ENCODE measurements at places on chromosomes 1 and 21. TPM values are rescaled to one million over a fixed set of nuclear protein-coding genes. Genes with fewer than 3 reads are reported as not detected.

Gene CDA
- 217 TPM for polyA plus RNA-seq

Gene OR10Z1
- polyA plus RNA-seq = not detected

Gene UBE2U
- polyA plus RNA-seq = not detected

Gene TACSTD2
- 4.7 TPM for polyA plus RNA-seq

- peaks cover 12% of the 10 kb centered on the region for H3K27me3 ChIP-seq
- H3K4me3 ChIP-seq = no peak overlapping the region
- H3K4me1 ChIP-seq = no peaks in the 10 kb centered on the region
- H3K36me3 ChIP-seq = no peaks in the 10 kb centered on the region
These were observed 61.9 kb downstream of the UBE2T start for GRCh38 chr1:202279806-202280205.

DNA sequence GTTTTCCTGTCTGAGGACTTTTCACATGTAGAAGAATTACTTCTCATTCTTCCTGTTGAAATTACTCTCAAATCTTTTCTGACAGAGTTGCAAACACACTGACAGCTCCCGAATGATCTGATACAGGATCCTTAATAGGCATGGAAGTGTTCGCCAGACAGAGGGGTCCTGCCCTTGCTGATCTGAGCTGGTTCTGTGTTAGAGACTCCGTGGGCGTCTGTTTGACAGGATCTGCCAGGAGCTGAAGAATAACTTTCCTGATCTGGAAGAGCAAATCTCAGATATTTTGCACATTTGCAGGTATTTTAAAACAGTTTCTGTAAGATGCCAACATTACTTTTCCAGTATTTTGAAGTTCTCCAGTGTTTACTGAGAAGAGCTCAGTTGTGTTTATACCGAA lies 202.3 kb downstream of the DYRK1A start:
- no peak for DNase-seq
- H3K27ac ChIP-seq = no peak overlapping the region

DNA sequence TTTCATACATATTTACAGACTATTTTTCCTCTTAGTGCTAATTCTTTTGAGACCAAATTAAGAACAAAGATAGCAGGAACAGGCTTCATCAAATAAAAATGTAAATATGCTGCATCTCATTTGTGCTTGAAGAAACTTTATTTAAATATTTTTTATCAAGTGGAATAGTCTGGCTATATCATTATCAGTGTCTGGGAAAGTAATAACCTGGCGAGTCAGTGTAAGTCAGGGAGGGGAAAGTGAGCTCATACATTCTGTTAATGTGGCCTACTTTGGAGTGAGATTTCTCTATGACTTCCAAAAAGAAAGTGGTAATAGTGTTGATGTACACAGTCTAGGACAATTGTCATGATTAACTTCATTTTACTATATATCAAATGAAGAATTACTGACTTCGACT lies 1045.1 kb downstream of the ADGRL2 start:
- H3K27me3 ChIP-seq = no peaks in the 10 kb centered on the region
- H3K27ac ChIP-seq = no peak overlapping the region
- no peak overlapping the region for H3K4me3 ChIP-seq
- no peak for DNase-seq
- no peaks in the 10 kb centered on the region for H3K36me3 ChIP-seq

DNA sequence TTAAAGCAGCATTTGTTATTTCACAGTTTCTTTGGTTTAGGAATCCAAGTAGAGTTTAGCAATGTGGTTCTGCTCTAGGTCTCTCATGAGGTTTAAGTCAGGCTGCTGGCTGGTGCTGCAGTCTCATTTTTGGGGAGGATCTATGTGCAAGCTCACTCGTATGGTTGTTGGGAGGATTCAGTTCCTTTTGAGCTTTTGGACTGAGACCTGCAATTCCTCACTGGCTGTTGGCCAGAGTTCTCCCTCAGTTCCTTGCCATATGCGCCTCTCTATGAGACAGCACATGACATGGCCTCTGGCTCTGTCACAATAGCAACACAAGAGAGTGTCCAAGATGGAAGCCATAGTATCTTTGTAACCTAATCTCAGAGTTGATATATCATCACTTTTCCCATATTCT lies 91.0 kb downstream of the OLFML2B start:
- peaks cover 5% of the 10 kb centered on the region for H3K4me1 ChIP-seq
- H3K27me3 ChIP-seq = no peaks in the 10 kb centered on the region
- H3K36me3 ChIP-seq = peaks cover 39% of the 10 kb centered on the region
- no peak overlapping the region for H3K27ac ChIP-seq
- H3K4me3 ChIP-seq = no peak overlapping the region
- no peak for DNase-seq

- H3K36me3 ChIP-seq = no peaks in the 10 kb centered on the region
- H3K4me1 ChIP-seq = no peaks in the 10 kb centered on the region
- no peaks in the 10 kb centered on the region for H3K27me3 ChIP-seq
- H3K27ac ChIP-seq = no peak overlapping the region
- no peak for DNase-seq
- H3K4me3 ChIP-seq = no peak overlapping the region
These were observed 10.8 kb upstream of the PADI1 start for GRCh38 chr1:17194133-17194475.

GRCh38 chr1:241776911-241777310 lies 71.1 kb upstream of the EXO1 start:
- H3K4me3 ChIP-seq = no peak overlapping the region
- DNase-seq = no peak
- H3K36me3 ChIP-seq = no peaks in the 10 kb centered on the region
- peaks cover 2% of the 10 kb centered on the region for H3K27me3 ChIP-seq
- no peaks in the 10 kb centered on the region for H3K4me1 ChIP-seq
- no peak overlapping the region for H3K27ac ChIP-seq

DNA sequence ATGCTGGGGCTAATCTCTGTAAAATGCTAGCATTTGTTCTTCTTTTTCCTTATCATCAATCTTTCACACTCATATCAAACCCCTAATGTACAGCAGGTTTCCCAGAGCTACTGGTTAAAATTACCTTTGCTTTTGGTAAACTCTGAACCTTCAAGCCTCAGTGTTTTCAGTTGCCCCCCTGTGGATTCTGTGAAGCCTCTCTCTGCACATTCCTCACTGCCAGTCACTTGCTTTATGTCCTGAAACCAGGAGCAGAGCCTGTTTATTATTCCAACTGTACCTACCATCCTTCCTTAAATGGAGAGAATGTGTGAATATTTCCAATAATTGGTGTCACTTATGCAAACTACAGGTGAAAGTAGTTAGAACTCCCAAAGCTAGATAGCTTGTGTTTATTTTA lies 134.2 kb downstream of the NEK7 start:
- H3K27ac ChIP-seq = no peak overlapping the region
- H3K36me3 ChIP-seq = peaks cover 38% of the 10 kb centered on the region
- H3K27me3 ChIP-seq = no peaks in the 10 kb centered on the region
- no peaks in the 10 kb centered on the region for H3K4me1 ChIP-seq
- no peak for DNase-seq

GRCh38 chr1:36851595-36851994 lies 182.7 kb downstream of the GRIK3 start:
- no peaks in the 10 kb centered on the region for H3K27me3 ChIP-seq

- no peak for DNase-seq
- no peaks in the 10 kb centered on the region for H3K36me3 ChIP-seq
- H3K4me1 ChIP-seq = no peaks in the 10 kb centered on the region
- no peak overlapping the region for H3K27ac ChIP-seq
These were observed 27.7 kb downstream of the FBXO2 start for GRCh38 chr1:11626551-11626950.

- DNase-seq = peak; percentile 30
- no peak overlapping the region for H3K4me3 ChIP-seq
- no peak overlapping the region for H3K27ac ChIP-seq
- H3K4me1 ChIP-seq = peaks cover 8% of the 10 kb centered on the region
These were observed 20.8 kb downstream of the ATP5PO start for GRCh38 chr21:33894736-33895288.

DNA sequence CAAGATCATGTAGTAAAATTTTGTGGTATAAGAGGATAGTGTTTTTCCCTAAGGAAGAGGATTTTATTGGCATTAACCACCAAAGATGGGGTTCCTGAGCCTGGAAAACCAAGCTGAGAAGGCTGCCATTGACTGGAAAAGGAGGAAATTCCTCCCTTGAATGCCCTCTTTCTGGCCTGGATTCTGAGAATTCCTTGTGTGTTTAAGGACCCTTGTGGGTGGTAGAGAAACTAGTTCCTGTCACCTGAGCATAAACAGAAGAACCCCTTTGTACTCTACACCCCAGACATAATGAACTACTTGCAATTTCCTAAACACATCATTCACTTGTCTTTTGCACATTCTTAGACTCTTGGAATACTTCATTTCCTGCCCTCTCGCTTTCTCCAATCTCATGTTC lies 33.1 kb upstream of the CEP350 start:
- no peak overlapping the region for H3K27ac ChIP-seq
- no peak overlapping the region for H3K4me3 ChIP-seq
- H3K27me3 ChIP-seq = no peaks in the 10 kb centered on the region
- no peak for DNase-seq

DNA sequence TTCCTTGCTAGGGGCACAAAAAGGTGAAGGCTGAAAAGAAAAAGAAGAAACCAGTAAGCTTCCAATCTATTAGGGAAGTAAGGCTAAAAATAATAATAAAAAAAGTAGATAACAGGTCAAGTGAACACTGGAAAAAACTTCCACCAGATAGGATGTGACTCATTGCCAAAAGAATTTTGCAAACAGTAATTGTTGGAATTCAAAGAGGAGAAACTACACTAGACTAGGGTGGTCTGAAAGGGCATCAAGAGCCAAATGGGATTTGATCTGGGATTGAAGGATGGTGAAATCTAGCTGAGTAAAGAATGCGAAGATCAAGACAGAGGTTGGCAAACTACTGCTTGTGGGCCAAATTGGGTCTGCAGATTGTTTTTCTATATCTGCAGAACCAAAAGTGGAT lies 6.0 kb upstream of the ST6GALNAC3 start:
- no peak for DNase-seq
- no peak overlapping the region for H3K4me3 ChIP-seq
- no peaks in the 10 kb centered on the region for H3K27me3 ChIP-seq
- H3K36me3 ChIP-seq = no peaks in the 10 kb centered on the region

- peaks cover 92% of the 10 kb centered on the region for H3K27me3 ChIP-seq
- H3K4me1 ChIP-seq = peaks cover 37% of the 10 kb centered on the region
- H3K4me3 ChIP-seq = peak overlapping the region; percentile 53
These were observed 94.5 kb downstream of the SYT2 start for GRCh38 chr1:202615501-202616354.

GRCh38 chr1:91885716-91886506 lies at the start of gene TGFBR3:
TSS of gene TGFBR3 (minus strand) at chr1:91886151. CDS start at chr1:91861531, 24,620 bp downstream.
- peak within 1 kb of the TSS; percentile 26 for H3K4me3 ChIP-seq
- DNase-seq = no peak
- H3K27me3 ChIP-seq = peaks cover 62% of the 10 kb centered on the region
- no peaks in the 10 kb centered on the region for H3K36me3 ChIP-seq
- no peak within 1 kb of the TSS for H3K27ac ChIP-seq

DNA sequence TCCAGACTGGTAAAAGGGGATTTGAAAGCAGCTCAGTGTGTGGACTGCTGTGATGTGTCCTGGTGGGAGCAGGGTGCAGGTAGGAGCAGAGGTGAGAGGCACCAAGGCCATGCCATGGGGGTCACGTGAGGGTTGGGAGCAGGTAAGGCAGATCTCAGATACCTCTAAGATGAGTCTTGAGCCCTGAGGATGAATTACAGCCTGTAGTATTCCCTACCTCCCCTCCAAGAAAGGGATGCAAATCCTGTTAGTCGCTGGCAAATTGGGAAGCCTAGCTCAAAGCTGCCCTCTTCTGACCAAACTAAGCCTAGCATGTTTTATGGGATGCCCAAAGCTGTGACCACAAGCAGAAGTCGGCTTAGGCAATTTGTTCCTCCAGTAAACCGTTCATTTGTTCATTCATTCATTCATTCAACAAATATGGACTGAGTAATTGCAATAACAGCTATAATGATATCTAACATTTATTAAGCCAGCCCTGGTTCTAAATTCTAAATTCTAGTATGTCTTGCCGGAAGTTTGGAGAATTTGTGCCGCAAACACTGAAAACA lies 3.9 kb upstream of the NUAK2 start:
- peaks cover 8% of the 10 kb centered on the region for H3K4me1 ChIP-seq
- H3K4me3 ChIP-seq = no peak overlapping the region
- H3K27me3 ChIP-seq = no peaks in the 10 kb centered on the region
- peak; percentile 73 for DNase-seq
- no peak overlapping the region for H3K27ac ChIP-seq

DNA sequence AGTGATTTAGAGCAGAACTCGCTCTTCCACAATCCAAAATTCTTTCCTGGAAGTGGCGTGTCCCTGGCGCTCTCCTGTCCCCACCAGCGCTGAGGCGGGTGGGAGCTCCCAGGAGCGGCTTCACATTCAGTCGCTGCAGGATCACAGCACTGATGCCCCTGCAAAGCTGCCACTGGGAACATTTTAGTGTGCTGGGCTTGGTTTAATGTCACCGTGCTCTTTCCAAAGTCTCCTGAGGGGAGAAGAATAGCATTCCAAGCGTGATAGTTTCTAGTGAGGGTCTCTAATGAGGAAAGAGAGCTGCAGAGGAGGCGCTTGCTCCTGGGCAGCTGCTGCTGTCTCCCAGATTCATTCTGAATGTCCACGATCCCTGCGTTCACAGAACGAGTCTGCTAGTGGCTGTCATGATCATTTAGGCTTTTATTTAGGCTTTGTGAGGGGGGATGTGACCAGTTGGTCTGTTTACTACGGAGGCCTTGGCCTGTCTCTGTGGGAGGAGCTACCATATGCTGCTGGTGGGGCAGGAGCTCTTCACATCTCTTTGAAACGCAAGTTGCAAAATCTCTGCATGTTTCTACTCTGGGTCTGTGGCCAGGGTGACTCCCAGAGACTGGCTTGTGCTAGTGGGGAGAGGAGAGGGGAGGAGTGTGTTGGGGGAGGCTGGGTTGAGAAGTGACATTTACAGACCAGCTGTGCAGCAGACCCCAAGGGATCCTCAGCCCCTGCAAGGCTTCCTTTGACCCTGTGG lies 23.4 kb downstream of the OLFML3 start:
- H3K27me3 ChIP-seq = no peaks in the 10 kb centered on the region
- H3K4me1 ChIP-seq = no peaks in the 10 kb centered on the region
- H3K36me3 ChIP-seq = no peaks in the 10 kb centered on the region
- H3K4me3 ChIP-seq = no peak overlapping the region
- no peak overlapping the region for H3K27ac ChIP-seq
- no peak for DNase-seq

DNA sequence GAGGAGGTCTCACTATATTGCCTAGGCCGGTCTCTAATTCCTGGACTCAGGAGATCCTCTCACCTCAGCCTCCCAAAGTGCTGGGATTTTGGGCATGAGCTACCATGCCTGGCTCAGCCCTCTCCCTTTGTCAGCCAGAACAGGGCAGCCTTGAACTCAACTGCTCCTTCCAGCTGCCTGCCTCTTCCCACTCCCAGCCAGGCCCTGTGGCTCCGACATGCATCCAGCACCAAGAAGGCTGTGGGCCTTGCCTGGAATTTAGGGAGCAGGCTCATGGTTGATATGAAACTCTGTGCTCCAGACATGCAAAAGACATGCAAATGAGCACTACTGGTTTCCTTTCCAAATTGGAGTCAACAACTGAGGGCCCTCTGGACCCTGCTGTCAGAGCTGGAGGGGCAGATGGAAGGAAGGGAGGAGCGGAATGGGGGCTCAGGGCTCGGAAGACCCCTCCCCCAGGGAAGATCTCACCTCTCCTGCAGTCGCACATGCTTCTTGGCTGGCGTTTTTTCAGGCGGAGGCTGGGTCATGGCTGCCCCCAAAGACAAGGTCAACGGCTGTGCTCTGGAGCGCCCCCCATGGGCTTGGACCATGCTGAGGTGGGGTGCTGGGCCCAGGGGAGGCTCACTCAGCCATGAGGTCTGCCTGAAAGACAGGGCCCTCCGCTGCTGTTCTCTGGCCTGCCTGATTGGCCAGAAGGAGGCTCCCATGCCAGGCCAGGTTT lies 1.4 kb downstream of the PTPN7 start:
- H3K4me1 ChIP-seq = peaks cover 54% of the 10 kb centered on the region
- no peaks in the 10 kb centered on the region for H3K27me3 ChIP-seq
- peaks cover 5% of the 10 kb centered on the region for H3K36me3 ChIP-seq
- no peak overlapping the region for H3K4me3 ChIP-seq
